ENCODE measurements at places on chromosomes 3 and 15.

DNA sequence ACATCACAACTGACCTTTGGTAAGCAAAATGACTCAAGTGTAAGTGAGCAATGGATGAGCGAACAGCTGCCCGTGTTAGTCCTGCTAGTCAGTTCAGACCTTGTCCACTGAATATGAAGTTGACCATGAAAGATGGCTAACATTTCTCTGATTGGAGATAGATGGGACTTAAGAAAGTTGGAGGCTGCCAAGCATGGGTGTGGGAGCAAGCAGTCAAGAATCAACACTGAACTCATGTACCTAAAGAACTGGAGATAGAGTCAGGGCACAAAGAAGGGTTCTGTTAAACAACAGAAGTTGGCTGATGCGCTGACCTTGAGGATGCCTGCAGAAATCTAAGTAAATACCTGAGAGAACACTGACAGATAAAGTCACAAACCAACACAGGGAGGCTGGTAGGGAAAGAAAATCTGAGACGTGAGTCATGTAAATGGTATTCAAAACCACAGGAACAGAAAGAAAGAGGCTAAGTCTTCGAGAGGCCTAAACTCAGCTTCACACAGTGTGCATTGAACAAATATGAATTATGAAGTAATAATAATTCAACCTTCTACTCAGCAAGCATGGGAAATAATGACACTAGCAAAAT, 30.7 kb upstream of the ANPEP start:
- no peak for DNase-seq

GRCh38 chr3:151962912-151963311, 89.5 kb downstream of the SUCNR1 start:
- DNase-seq, result no peak

DNA sequence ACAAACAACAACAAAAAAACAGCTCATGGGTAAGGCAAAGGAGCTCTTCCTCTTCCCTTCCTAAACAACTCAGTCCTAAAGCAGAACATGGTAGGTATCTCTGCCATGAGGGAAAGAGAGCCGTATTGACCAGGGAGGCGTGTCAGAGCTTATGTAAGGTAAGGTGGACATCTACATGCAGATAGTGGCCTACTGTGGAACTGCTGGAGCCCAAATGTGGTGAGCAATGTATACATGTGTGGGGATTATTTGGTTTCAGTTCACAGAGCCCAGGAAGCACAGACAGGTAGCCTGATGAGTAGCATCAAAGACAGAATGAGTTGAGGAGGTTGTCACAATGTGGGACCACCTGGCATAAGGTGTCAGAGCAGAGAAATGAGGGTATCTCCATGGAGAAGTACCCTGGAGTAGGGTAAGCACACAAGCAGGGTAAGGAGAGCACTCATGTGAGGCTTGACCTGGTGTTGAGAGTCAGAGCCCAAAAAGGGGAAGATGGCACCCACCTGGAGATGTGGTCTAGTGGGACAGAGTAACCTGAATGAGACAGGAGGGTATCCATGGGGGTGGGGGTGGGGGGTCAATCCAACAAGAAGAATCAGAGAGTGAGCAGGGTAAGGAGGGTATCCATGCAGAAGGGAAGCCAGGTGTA, 45.5 kb downstream of the DENND6A start:
- no peak for DNase-seq

- DNase-seq, result no peak
These were observed 1.0 kb downstream of the COPS2 start for GRCh38 chr15:49154359-49154758.

DNA sequence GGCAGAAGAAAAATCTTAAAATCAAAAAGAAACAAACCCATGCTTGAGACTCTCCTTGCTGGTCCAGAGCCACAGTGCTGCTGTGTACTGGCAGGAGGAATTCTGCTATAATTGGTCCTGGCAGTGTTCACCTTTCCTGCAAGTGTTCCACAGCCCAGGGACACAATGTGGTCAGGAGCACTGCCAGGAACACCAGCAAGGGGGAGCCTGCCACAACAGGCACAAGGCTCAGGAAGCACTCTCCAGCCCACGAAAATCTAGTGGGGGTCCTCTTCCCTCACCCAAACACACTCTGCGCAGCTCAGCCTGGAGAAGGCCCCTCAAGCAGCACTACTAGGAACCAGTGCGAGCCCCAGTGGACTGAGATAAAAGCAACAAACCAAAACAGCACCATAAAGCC, 92.9 kb downstream of the UBE3A start:
- DNase-seq, result no peak

DNA sequence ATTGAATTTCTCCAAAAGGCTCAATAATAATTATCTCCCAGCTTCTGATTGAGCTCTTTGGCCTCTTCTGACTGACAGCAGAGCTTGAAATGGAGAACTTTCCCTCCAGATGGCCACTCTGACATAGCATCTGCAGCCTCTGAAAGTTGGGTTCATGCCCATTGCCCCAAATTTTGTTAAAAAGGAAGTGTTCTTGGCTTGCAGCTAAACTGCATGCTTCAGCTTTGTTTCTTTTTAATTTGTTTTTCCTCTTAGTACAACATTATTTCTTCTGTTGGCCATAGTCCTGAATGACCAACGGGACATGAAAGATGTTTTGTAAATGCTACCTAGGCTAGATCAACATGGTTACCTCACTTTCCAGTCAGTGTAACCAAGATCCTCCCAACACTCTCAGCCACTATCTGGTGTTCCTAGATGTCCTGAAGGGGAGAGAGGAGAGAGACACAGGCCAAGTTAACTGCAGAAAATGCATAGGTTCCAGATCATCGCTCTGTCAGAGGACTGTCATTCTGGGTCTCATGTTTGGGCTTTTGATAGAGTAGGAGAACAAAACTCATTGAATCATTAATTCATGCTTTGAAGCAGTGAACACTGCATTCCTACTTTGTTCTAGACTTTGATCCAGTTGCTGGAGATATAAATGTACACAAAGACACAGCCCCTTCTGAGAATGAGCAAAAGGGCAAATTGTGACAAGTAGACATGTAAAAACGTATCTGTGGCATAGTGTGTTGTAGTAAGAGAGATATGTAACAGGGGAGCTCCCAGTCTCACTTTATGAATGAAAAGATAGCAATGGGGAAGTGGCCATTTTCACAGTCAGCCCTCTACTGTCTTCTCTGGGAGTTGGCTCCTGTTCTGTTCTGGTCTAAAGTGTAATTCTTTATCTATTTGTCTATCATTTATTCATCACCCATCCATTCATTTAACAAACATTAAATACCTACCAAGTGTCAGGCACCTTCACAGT, 156.2 kb downstream of the ZNF621 start:
- DNase-seq, result no peak
